PC-3 (cell line): ENCODE measurements at places on chromosomes 5 and 9. TPM values are rescaled to one million over a fixed set of nuclear protein-coding genes. Genes with fewer than 3 reads are reported as not detected.

BRINP1 gene
- total RNA-seq: not detected in 2 replicates

TBC1D9B gene
- total RNA-seq: 44.9 and 67.7 TPM in 2 replicates

CEL gene
- 0.46 and 0.47 TPM in 2 replicates for total RNA-seq

IRX1 gene
- total RNA-seq: not detected in 2 replicates
